ENCODE measurements at places on chromosomes 16 and 17. TPM values are rescaled to one million over a fixed set of nuclear protein-coding genes. Genes with fewer than 3 reads are reported as not detected.

CMTM1 gene
- 9.6 TPM for polyA plus RNA-seq

DNA sequence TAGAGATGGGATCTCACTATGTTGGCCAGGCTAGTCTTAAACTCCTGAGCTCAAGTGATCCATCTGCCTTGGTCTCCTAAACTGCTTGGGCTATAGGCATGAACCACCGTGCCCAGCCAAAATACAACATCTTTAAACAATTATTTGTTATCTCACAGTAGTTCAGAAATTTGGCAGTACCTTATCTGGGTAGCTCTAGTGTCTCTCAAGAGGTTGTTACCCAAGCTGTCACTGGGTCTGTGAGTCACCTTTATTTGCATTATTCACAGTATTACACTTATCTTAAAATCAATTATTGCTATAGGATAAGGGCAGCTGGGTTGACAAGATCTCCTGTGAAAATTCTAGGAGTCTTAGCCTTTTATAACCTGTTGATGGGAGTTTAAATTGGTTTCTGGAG, 64.0 kb upstream of the GAS7 start:
- DNase-seq = no peak

- DNase-seq = no peak
These were observed 1.4 kb upstream of the MAP1LC3B start for GRCh38 chr16:87390641-87391323.

CA5A gene
- 0.12 TPM for polyA plus RNA-seq

DNA sequence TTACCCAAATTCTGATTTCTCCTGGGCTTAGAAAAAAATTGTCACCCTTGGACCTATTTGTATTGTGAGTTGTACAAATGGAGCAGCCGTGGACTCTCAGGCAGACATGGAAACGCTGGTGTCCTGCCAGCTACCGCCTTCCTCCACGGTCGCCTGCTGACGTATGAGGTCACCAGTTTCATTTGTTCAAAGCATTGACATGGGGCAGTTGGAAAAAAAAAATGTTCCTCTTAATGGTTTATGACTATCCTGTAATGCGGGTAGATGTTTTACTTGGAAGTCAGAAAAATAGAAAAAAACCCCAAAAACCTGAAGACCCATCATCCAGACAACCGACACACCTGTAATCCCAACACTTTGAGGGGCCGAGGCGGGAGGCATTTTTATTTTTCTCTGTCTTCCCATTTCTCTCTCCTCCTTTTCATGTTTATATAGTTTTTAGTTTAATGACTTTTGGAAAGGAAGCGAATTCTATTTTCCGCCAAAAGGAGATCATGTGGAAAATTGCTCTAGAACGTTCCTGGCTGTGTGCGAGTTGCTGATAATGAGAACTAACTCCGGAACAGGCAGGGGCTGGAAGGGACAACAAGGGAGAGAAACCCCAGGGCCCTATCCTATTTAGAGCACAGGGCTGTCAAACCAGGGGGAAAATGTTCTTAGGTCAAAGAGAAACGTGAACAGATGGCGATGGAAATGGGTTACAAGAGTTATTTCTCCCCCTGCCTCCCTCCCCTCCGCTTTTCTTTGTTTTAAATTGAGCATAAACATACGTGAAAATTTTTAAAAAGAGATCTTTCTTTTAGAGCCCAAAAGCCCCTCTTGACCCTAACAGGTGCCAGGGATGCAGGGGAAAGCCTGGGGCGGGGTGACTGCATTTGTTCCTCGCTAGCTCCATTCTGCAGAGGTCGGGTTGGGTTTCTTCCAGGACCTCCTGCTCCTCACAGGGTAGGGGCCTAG, 13.7 kb downstream of the DNAH17 start:
- DNase-seq = peak; percentile 3

- DNase-seq = no peak
These were observed 92.5 kb downstream of the SDK2 start for GRCh38 chr17:73551759-73552158.

DNA sequence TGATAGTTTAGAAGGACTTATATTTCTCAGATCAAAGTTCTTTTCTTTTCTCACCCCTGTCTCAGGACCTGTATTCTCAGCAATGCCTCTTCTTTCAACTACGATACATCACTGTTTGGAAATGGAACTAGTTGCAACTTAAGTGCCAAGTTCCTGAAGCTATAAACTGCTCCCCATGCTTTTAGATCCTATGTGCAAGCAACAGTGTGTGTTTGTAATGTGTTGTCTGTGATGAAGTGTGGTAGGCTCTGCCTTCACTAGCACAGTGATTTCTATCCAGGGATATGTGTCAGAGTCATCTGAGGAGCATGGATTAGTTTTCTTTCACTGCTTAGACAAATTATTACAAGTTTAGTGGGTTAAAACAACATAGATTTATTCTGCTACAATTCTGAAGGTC, 18.4 kb downstream of the ZP2 start:
- DNase-seq = no peak
